ENCODE measurements at places on chromosomes 12 and 14.

GRCh38 chr14:28673056-28673455 lies 93.5 kb upstream of the FOXG1 start:
- DNase-seq: no peak

DNA sequence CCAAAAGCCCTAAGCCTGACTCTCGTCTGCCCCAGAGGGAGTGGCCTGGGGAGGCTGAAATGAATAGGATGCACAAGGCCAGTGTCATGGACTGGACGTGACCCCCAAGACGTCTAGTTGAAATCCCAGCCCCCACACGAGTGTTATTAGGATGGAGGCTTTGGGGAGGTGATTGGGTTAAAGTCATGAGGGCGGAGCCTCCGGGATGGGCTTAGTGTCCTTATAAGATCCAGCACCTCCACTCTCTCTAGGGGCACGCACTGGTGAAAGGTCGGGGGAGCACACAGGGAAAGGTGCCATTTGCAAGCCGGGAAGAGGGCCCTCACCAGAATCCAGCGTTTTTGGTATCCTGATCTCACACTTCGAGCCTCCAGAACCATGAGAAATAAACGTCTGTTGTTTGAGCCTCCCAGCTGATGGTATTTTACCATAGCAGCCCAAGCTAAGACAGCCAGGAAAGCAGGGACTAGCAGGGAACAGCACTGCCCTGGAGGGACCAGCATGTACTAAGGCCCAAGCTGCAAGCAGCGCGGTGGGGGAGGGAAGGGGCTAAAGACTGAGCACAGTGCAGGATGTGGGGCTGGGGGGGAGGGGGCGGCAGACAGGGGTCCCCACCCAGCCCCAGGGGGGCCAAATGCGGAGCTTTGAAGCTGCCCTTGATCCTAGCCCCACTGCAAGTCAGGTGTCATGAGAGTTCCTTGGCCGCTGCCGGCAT lies 78.3 kb upstream of the NCOR2 start:
- no peak for DNase-seq

DNA sequence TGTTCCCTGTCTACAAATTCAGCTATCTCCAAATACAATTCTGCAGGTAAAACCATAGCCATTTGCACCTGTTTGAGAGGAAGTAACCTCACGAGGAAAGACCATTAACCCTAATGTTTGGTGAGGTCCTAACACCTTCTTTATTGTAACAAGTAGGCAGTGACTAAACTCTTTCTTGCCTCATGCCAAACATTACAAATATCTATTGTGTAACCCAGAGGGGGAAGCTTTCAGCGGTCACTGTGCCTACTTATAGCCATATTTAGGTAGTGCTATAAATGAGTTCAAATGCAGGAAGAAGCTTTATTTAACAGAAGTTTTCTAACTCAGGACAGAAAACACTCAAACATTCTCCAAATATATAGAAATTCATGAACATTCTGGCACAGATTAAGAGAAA lies 252.7 kb downstream of the LRFN5 start:
- DNase-seq: no peak

DNA sequence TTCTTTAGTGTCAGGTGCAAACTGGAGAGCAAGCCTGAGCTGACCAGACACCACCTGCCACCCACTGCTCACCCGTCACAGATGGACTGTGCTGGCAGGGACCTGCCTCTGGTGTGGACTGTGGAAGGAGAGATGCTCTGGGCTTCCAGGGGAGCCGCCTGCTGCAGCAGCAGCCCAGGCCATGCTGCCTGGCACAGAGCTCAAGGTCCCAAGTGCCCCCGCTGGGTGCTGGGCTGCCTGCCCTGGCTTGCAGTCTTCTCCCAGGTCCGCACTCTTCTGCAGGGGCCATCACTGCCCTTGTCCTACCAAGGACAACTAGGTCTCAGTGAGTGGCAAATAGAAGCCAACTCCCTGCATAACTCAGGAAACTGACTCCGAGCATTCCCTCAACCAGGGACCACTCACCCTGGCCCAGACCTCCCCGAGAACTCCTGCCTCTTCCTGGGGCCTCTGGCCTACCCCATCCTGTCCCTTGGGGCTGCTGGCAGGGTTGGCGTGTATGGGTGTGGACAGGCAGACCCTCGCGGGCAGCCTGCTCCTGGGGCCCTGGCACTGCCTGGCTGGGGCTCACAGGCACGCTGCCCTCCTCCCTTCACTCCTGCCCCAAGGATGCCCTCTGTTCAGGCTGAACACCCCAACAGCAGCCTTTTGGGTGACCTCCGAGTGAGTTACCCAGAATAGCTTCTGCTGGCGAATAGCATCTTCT lies 9.3 kb downstream of the AMN start:
- DNase-seq: no peak

DNA sequence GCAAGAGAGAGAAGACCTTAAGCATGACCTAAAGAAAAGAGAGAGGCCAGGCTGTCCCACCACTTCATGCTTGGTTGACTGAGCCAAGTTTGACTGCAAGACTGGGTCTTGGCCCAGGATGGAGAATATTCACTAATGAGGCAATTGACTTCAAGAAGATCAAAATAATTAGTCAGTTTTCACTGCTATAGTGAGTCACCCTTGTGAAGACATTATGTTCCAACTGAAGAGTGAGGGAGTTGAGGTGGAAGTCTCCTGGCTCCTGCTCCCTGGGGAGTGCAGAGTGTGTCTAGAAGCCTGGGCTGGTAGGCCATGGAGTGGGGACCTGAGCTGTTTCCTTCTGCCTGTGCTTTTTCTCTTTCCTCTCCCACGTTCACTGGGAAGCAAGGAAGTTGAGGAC lies 117.6 kb downstream of the CACNA1C start:
- no peak for DNase-seq

- DNase-seq: no peak
Measured at GRCh38 chr12:110861729-110862128, 14.9 kb downstream of the CCDC63 start.

DNA sequence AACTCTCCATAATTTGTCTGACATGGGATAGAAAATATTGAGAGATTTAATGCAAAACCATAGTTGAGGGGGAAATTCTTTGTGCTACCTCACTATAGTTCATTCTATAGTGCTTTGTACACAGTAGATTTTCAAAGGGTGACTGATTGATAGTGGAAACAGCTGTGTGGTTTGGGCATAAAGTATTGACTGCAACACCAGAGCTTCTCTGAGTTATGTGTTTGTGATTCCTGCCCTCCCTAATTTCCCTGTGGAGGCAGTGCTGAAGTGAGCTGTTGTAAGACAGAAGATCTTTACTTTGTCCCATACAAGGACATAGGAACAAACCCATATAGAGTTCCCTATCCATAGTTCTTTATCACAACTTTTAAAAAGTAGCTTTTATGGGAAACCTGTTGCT lies 47.1 kb downstream of the PTPRQ start:
- no peak for DNase-seq

DNA sequence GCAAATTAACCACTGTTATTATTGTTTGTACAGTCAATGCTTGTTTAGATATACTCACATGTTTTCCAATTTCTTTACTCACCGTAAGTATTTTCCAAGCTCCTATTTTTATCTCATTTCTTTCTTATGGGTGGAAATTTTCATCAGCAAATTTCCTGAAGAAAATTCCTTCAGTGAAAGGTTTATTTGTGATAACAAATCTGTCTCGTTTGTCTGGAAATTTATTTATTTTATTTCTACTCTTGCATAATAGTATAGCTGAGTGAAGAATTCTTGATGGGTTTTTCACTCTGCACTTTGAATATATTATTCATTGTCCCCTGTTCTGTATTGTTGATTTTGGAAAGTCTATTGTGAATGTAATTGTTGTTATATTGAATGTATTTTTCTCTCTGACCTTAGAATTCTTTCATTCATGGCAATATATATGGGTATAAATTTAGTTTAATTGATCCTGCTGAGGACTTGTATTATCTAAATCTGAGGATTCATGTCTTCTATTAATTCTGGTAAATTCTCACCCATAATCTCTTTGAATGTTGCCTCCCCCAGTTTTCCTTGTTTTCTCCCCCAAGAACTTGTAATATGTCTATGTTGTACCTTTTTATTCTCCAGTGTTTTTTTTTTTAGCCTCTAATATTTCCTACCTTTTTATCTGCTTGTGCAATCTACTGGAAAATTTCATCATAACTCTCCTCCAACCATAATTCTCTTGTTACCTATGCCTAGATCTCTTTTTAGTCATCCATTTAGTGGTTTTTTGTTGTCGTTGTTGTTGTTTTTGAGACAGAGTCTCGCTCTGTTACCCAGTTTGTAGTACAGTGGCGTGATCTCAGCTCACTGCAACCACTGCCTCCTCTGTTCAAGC lies 21.6 kb upstream of the HOXC13 start:
- no peak for DNase-seq

GRCh38 chr12:3337944-3338343 lies 153.1 kb upstream of the PRMT8 start:
- DNase-seq: no peak

DNA sequence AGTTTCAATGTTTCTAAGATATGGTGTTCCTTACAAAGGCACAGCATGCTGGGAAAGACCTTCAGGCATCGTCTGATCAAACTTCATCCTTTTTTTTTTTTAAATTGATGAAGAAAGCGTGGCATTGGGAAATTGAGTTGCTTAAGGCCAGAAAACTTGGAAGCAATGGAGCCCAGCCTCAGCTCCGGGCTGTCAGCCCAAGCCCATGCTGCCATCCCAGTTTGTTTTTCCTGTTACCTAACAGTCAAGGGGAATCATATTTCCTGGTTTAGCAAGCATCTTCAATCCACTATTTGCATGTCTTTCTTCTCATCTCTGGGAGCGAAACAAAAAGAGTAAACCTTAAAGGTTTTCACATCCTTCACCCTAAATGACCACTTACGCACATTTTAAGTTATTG lies 200.2 kb downstream of the CHST11 start:
- peak; percentile 50 for DNase-seq

DNA sequence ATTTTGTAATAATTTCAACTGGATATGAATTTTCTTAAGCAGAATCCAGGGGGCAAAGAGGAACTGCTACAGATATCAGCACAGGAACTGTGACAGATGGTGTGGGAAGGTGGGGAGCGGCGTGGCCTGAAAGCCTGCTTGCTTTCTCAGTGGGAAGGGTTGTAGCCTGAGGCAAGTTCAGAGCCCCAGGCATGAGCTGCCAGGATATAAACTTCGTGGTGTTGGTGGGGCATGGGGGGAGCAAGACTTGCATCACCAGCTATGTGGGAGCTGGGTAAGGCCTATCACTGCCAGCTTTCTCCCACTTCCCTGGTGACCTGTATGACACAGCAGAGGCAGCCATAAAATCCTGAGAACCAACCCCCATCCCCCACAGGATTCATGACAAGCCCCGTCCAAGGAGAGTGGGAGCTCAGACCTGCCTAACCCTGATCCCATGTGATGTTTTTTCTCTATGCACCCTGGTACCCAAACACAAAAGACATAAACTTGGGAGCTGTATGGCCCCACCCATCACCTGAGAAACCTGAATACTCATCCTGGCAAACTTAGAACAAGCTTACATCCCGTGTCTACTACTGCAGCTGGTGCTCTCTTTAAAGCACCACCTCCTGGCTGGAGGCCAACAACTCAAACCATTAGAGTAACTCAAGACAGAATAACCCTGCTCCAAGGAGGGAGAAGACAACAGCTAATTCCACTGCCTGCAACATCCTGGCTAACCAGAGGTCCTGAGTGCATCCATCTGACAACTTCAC lies 16.5 kb downstream of the CLEC1A start:
- no peak for DNase-seq

DNA sequence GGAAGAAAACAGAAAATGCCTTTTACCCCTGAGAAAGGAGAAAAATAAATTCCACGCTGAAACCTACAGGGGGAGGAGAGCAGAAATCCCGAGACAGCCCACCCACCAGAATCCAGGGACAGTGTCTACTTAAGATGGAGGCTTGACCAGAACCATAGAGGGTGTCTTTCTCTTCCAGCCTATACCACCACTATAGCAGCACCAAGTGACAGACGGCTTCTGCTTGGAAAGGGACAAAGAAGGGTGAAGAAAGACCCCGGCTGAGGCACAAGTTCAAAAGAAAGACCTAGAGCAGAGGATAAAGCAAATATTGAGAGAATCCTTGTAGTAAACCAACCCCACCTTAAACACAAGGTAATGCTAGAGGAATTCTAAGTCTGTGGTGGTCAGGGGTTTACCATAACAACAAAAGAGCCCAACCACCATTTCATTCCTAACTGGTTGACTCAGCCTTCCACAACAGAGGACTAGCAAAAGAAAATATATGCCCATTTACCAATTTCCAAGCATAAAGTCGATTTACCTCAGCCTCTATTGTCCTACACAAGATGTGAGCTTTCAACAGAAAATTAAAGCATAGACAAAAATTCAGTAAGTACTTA lies 105.3 kb upstream of the FOXG1 start:
- DNase-seq: no peak

GRCh38 chr14:52703225-52703624 lies 3.8 kb upstream of the PSMC6 start:
- DNase-seq: no peak

GRCh38 chr12:88399811-88400210 lies 180.5 kb downstream of the KITLG start:
- no peak for DNase-seq

DNA sequence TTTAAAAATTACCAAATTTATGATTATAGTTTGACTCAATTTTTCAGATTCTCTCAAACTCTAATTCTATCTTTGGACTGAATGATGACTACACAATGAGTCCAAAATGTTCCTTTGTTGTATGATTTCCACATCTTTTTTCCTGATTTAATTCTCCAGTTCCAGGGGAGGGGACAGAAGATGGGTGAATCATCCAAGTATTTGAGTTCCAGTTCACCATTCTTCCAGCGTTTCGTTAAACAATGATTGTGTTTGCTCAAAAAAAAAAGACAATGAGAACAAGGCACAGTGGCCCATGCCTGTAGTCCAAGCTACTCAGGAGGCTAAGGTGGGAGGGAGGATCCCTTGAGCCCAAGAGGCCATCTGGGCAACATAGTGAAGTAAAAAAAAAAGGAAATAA lies 23.8 kb downstream of the BAZ1A start:
- no peak for DNase-seq

DNA sequence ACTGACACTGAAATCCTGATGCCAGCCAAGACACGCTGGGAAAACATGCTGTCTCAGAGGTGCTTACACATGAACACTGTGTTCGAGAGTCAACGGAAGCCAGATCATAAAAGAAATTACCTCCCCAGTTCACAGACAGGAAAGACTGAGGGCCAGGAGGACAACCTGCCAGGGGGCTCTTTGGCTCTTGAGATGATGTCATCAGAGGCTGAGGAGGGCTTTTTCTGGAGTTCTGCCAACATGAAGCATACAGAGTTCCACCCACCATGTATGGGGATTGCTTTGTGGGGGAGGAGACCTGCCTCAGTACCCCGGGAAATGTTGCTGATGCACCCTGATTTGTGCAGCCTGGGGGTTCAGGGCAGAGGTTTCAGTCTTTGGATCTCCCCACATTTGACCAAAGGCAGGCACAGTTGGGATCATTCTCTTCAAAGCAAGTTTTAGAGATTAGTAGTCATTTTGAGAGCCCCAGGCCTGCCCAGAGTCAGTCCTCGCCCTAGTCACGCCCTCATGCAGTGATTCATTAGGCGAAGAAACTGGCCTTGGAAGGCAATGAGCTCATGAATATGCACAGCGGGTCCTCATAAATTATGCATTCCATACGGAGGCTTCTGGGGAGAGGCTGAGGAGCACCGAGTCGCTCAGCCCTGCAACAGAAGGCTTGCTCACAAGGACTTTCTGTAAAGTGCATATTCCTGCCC lies 34.9 kb upstream of the EML1 start:
- no peak for DNase-seq

Measured in NCI-H510A treated with DMSO at 0.1 percent for 48 hours (cell line).